A549 treated with RU486 at 1 μM for 4 hours (cell line): ENCODE measurements at places on chromosomes 7 and 10. TPM values are rescaled to one million over a fixed set of nuclear protein-coding genes. Genes with fewer than 3 reads are reported as not detected.

CPA4 gene
- total RNA-seq, result 6.5 to 9.6 TPM (median 6.8 TPM) in 5 replicates

SLC18A3 gene
- total RNA-seq, result not detected in 5 replicates

FAM24A gene
- not detected in 5 replicates for total RNA-seq

AKR1C8 gene
- 0.21 TPM in 1 of 5 replicates, not detected in the others for total RNA-seq

MGAM2 gene
- 0.02 TPM in 1 of 5 replicates, not detected in the others for total RNA-seq

ITGB8 gene
- total RNA-seq, result 0.82 to 1.2 TPM (median 0.95 TPM) in 5 replicates
